Activated T-helper 17 cell treated with anti-CD3 and anti-CD28 coated beads, Interleukin-2, amount 50 U/mL, for 72 hours (primary cell): ENCODE measurements at places on chromosomes 3 and 15.

- no peak overlapping the region for H3K4me3 ChIP-seq
- peaks cover 49% of the 10 kb centered on the region for H3K4me1 ChIP-seq
- H3K36me3 ChIP-seq: peaks cover 37% of the 10 kb centered on the region
- ATAC-seq: no peak
- no peaks in the 10 kb centered on the region for H3K27me3 ChIP-seq
Observed at GRCh38 chr3:13004376-13004775, 68.9 kb downstream of the IQSEC1 start.

GRCh38 chr3:105868431-105868741 is 426 bp downstream of the CBLB start:
- peak; percentile 6 for ATAC-seq
- peak overlapping the region; percentile 98 for H3K27ac ChIP-seq
- H3K4me1 ChIP-seq: peaks cover 24% of the 10 kb centered on the region
- H3K4me3 ChIP-seq: peak overlapping the region; percentile 97
- no peaks in the 10 kb centered on the region for H3K36me3 ChIP-seq

DNA sequence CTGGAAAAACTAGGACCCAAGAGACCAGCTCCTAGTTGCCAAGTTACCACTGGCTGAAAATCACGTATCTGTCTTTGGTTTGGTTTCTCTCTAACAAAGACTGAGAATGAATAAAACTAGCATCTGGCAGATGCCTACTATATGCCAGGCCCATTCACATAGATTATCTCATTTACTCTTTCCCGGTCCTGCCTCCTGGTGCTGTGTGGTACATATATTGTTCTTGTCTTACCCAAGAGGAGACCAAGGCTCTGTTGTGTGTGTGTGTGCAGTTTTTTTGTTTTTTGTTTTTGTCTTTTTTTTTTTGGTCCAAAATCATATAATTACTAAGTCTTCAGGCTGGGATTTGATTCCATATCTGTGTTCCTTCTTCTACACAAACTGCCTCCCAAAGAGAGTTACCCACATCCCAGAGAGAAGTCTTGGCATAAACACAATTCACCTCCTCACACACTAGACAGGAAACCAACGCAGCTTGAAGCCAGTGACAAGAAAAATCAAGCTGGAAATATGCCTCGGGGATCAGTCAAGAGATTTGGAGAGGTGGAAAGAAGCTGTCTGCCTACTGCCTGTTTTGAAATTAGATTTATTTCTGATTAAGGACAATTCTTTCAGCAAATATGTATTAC is 891 bp downstream of the AHSG start:
- H3K36me3 ChIP-seq: no peaks in the 10 kb centered on the region
- H3K27ac ChIP-seq: peak overlapping the region; percentile 1
- H3K27me3 ChIP-seq: peaks cover 22% of the 10 kb centered on the region
- no peak for ATAC-seq

DNA sequence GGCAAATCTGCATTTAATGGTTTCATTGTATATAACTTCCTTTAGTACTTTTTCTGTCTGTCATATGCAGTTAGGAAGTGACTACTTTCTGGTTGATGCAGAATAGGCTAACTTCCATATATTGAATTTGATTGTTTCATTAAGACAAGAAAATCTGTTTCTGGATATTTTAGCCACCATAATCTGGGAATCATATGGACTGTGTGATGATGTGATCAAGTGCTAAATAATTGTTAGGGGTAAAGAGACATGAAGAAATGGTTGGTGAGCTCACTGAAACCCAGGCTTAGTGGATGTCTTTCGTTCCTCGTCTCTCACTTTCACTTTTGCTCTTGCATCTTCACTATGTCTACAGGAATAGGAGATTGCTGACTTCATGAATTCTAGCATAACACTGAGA is 3.5 kb upstream of the MNS1 start:
- ATAC-seq: peak; percentile 79
- H3K4me3 ChIP-seq: peak overlapping the region; percentile 59
- no peaks in the 10 kb centered on the region for H3K36me3 ChIP-seq
- no peak overlapping the region for H3K27ac ChIP-seq
- H3K4me1 ChIP-seq: peaks cover 18% of the 10 kb centered on the region

- H3K4me1 ChIP-seq: no peaks in the 10 kb centered on the region
- ATAC-seq: no peak
- no peak overlapping the region for H3K27ac ChIP-seq
- peaks cover 24% of the 10 kb centered on the region for H3K27me3 ChIP-seq
Observed at GRCh38 chr3:13792512-13793371, 87.1 kb downstream of the WNT7A start.

DNA sequence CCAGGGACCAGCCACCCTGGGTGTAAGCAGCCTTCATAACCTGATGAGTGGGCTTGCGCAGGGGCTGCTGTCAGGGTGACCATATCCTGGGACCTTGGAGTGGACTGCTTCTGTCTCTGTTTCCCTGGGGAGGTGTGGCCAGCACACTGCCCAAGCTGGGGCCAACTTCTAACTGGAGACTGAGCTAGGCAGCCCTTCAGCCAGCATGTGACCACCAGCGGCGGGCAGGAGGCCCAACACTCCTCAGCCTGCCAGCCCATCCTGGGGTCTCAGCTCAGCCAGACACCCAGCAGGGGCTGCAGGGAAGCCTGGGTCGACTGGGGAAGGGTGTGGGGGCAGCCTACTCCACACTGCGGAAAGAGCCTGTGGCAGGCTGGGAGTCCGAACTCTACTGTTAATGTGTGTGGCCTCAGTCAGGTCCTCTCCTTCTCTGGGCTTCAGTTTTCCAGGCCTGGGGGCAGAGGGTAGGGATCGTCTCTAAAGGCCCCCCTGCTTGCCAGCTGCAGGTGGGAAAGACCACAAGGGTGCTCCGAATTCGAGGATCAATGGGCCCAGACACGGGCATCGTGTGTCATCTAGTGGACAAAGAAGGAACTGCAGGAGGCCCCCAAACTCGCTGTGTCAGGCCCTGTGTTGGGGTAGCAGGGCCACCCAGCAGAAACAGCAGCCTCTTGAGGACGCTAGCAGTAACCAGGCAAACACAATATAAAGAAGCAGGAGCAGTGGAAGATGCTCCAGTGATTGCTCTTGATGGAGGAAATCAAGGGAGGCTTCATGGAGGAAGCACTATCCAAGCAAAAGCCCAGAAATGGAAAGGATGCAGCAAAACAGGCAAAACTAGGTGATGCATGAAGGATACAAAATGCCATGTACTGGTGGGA is 2.0 kb upstream of the SEMA3G start:
- H3K27ac ChIP-seq: peak overlapping the region; percentile 71
- no peak overlapping the region for H3K4me3 ChIP-seq
- H3K36me3 ChIP-seq: no peaks in the 10 kb centered on the region
- no peaks in the 10 kb centered on the region for H3K27me3 ChIP-seq
- H3K4me1 ChIP-seq: peaks cover 5% of the 10 kb centered on the region

- no peak overlapping the region for H3K4me3 ChIP-seq
- H3K36me3 ChIP-seq: no peaks in the 10 kb centered on the region
- no peaks in the 10 kb centered on the region for H3K4me1 ChIP-seq
- H3K27ac ChIP-seq: no peak overlapping the region
- peaks cover 3% of the 10 kb centered on the region for H3K27me3 ChIP-seq
- no peak for ATAC-seq
Observed at GRCh38 chr3:157443905-157444796, 7.5 kb downstream of the PTX3 start.

- ATAC-seq: no peak
- no peak overlapping the region for H3K4me3 ChIP-seq
- H3K4me1 ChIP-seq: no peaks in the 10 kb centered on the region
- peaks cover 31% of the 10 kb centered on the region for H3K27me3 ChIP-seq
- H3K36me3 ChIP-seq: no peaks in the 10 kb centered on the region
Observed at GRCh38 chr15:48643206-48643605, 2.3 kb downstream of the FBN1 start.

- no peak overlapping the region for H3K27ac ChIP-seq
- no peak overlapping the region for H3K4me3 ChIP-seq
- no peaks in the 10 kb centered on the region for H3K36me3 ChIP-seq
Observed at GRCh38 chr3:139534992-139535879, 4.3 kb downstream of the RBP1 start.

DNA sequence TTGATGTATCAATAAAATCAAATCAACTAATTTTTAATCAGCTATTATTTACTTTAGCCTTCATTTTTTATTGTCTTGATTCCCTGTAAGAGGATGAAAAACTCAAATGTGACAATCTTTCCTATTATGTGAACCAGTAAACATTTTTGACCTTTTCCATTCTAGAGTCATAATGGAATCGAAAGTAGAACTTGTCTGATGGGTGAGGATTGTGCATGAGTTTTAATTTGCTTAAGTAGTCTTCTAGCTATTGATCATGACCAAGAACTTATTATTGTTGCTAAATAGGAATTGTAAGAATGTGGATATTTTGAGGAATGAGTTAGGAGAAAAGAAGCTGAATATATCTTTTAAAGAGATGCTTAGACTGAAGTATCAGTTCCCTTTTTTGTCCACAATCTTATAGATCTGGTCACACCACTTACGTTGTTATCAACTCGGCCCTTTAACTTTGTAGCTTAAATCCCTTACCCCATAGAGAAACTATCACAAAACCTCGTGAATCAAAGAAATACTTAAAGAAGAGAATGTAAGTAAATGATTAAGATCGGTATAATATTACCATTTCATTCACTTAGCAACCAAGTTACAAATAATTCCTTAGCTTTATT is 147.3 kb downstream of the TP63 start:
- no peaks in the 10 kb centered on the region for H3K36me3 ChIP-seq
- no peak overlapping the region for H3K4me3 ChIP-seq
- peak; percentile 38 for ATAC-seq
- no peak overlapping the region for H3K27ac ChIP-seq

- no peaks in the 10 kb centered on the region for H3K36me3 ChIP-seq
- H3K27ac ChIP-seq: no peak overlapping the region
- no peaks in the 10 kb centered on the region for H3K4me1 ChIP-seq
- no peak overlapping the region for H3K4me3 ChIP-seq
- no peak for ATAC-seq
- H3K27me3 ChIP-seq: peaks cover 8% of the 10 kb centered on the region
Observed at GRCh38 chr3:142232340-142232739, 7.0 kb upstream of the GK5 start.

DNA sequence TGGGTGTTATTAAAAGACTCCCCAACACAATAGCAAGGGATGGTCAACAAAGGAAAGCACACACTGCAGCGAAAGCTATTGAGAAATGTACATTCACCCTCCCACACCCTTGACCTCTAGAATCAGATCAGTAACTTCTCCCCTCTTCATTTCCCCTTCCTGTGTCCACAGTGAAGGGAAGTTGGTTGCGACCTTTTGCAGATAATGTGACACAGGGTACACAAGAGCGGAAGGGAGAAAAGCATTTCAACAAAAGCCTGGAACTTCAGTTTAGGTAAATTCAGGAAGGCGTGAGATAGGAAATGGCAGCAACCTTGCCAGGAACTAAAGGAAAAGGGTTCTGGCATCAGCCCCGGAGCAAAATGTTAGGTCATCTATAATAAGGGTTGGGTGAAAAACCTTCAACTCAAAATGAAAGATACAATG is 899.8 kb downstream of the MCTP2 start:
- H3K27ac ChIP-seq: no peak overlapping the region
- H3K27me3 ChIP-seq: peaks cover 3% of the 10 kb centered on the region
- no peak for ATAC-seq
- H3K4me1 ChIP-seq: no peaks in the 10 kb centered on the region
- no peaks in the 10 kb centered on the region for H3K36me3 ChIP-seq

DNA sequence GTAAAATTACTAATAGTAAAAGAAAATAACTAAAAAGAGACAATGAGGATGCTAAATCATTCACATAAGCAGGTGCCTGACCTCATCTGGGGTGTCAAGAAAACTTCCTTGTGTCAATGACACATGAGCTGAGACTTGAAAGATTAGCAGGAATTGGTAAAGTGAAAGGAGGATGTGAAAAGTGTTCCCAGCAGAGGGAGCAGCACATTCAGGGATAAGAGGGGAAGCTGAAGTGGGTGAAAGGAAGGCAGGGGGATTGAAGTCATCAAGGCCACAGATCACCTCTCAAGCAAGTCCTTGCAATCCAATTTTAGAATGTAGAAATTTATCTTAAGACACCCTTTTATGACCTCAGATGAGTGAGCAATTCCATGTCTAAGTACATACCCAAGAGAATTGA is 60.2 kb upstream of the ACP3 start:
- peaks cover 13% of the 10 kb centered on the region for H3K27me3 ChIP-seq
- H3K4me3 ChIP-seq: no peak overlapping the region
- no peak overlapping the region for H3K27ac ChIP-seq
- H3K4me1 ChIP-seq: no peaks in the 10 kb centered on the region
- ATAC-seq: no peak
- no peaks in the 10 kb centered on the region for H3K36me3 ChIP-seq

- H3K4me1 ChIP-seq: no peaks in the 10 kb centered on the region
- no peak for ATAC-seq
- H3K27ac ChIP-seq: no peak overlapping the region
- no peaks in the 10 kb centered on the region for H3K36me3 ChIP-seq
- peaks cover 25% of the 10 kb centered on the region for H3K27me3 ChIP-seq
Observed at GRCh38 chr15:62858343-62858742, 184.2 kb upstream of the TPM1 start.

DNA sequence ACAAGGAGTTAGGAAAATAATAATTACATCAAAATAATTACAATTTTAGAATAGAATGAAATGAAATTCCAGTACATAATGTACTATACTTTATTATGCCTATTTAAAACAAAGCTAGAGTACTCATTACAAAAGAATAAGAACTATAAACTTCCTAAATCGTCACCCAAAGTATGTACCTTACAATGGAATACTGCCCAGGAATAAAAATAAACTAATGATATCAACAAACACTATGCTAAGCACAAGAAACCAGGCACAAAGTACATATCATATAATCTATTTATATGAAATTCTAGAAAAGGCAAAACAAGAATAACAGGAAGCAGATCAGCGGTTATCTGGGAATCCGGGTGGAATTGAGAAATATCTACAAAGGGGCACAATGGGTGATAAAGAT is 84.7 kb downstream of the MYO9A start:
- H3K4me1 ChIP-seq: peaks cover 4% of the 10 kb centered on the region
- H3K36me3 ChIP-seq: peaks cover 19% of the 10 kb centered on the region
- no peaks in the 10 kb centered on the region for H3K27me3 ChIP-seq
- no peak overlapping the region for H3K27ac ChIP-seq

DNA sequence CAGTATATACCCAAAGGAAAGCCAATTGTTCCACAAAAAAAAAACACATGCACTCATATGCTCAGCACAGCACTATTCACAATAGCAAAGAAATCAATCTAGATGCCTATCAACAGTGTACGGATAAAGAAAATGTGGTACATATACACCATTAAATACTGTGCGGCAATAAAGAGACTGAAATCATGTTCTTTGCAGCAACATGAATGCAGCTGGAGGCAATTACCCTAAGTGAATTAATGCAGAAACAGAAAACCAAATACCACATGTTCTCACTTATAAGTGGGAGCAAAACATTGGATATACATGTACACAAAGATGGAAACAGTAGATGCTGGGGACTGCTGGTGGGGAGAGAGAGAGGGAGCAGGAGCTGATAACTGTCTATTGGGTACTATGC is 124.2 kb upstream of the AADACL2 start:
- ATAC-seq: no peak
- H3K36me3 ChIP-seq: no peaks in the 10 kb centered on the region
- H3K4me1 ChIP-seq: no peaks in the 10 kb centered on the region
- peaks cover 15% of the 10 kb centered on the region for H3K27me3 ChIP-seq
- no peak overlapping the region for H3K27ac ChIP-seq

DNA sequence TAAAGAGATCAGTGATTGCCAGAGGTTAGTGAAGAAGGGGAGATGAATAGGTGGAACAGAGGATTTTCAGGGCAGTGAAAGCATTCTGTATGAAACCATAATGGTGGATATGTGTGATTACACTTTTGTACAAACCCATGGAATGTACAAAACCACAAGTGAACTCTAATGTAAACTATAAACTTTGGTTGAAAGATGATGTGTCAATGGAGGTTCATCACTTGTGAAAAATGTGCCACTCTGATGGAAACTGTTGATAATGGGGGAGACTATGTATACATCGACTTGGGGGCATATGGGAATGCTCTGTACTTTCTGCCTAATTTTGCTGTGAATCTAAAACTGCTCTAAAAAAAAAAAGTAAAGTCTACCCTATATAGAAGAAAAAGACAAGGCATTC is 68.7 kb upstream of the ARHGEF3 start:
- no peaks in the 10 kb centered on the region for H3K36me3 ChIP-seq
- ATAC-seq: peak; percentile 57
- no peak overlapping the region for H3K27ac ChIP-seq
- H3K27me3 ChIP-seq: no peaks in the 10 kb centered on the region
